ENCODE measurements at places on chromosomes 12 and 14.

GRCh38 chr14:54567639-54568561 lies 972 bp downstream of the SAMD4A start:
- DNase-seq, result no peak

- DNase-seq, result no peak
These were observed 822.3 kb downstream of the LRFN5 start for GRCh38 chr14:42428996-42429395.

- DNase-seq, result no peak
These were observed 928.7 kb downstream of the LRFN5 start for GRCh38 chr14:42535397-42535796.

- no peak for DNase-seq
These were observed 16.3 kb downstream of the ELK3 start for GRCh38 chr12:96210376-96211055.

DNA sequence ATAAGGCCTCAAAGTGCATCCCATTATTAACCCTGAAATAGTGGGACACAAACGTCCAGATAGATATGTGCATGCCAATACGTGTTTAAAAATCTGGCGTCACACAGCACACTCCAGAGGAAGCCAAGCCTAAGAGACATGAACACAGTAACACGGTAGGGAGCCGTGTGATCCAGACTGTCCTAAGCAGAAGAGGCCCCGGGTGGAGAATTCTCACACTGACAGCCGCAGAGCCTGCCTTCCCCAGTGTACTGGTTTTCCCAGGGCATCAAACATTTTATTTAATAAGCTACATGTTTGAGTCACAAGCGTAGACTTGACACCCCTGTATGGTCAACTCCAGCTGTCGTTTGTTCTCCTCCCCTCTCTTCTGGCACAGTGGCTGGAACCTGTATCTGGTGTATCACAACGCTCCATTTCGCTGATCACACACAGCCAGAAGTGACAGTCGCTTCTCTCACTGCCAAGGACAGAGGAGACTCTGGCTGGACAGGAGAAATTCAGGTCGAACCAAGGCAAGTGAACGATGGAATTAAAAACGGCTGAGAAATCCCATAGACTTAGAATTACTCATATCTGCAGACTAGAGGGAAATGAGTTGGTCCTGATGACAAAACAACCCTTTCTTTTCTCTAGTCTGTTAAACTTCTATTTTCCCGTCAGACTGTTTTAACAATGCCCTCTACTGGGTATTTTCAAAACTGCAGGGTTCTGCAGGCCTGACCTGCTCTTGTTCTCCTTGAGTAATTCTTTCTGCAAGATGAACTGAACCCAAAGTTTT lies 359.9 kb downstream of the RGS6 start:
- peak; percentile 1 for DNase-seq
